ENCODE measurements at places on chromosomes 3 and 15.

- DNase-seq, result peak; percentile 76
These were observed 29.3 kb upstream of the MEF2A start for GRCh38 chr15:99536422-99537040.

GRCh38 chr3:157763644-157764043 is 260.4 kb upstream of the VEPH1 start:
- DNase-seq, result no peak

GRCh38 chr3:12553921-12554391 is 2.9 kb upstream of the MKRN2 start:
- peak; percentile 51 for DNase-seq

DNA sequence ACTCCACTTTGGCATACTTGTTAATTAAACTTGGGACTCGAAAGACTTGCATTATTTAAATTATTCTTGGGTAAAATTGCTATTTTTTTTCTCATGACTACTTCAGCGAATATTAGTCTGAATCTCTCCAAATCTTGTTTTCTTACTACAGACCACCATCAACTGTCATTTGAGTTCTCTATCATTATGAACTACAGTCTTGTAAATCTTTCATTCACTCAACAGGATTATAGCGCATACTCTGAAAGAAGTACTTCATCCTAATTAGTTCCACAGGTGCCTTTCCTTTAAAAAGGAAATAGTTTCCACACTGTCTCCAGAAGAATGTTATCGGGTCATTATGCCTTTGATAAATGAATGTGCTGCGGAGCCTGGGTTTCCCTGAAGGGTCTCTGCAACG is 149.5 kb downstream of the NLGN1 start:
- no peak for DNase-seq

- no peak for DNase-seq
These were observed 47.8 kb downstream of the DHX30 start for GRCh38 chr3:47850564-47851410.

DNA sequence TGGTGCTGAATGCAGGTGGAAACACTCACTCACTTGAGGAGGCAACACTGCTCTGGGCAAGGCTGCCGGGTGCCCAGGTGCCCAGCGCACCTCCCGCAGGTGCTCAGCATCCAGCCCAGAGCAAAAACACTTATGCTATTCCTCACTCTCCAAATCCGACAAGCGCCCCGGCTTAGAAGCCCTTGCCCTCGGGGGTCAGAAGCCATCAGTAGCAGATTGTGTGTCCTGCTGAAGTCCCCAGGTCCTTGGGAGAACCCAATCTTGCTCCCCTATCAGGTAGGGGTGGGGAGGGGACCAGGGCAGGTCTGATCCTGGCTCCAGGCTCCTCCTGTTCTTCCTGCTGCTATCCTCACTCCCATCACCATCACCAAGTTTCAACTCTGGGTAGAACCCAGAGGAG is 46.7 kb downstream of the TLE3 start:
- peak; percentile 10 for DNase-seq

DNA sequence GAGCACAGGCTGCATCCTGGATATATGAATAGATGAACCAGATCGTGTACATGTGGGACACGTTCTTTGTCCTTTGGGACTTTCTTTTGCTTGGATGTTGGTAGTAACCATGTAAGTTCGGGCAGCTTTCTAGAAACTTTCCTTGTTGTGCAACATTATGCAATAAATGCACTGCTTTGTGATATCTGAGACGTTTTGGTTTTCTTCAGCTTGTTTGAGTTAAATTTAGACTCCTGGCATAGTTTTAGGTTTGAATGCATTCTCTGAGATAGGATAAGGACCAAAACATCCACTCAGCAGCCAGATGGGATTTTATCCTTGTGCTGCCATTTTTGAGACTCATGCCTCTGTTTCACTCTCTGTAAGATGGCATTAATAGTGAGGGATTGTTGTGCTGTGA is 158.9 kb downstream of the IGF1R start:
- no peak for DNase-seq

- DNase-seq, result no peak
These were observed 6.0 kb downstream of the PLA2G4F start for GRCh38 chr15:42150219-42150970.

GRCh38 chr3:41464401-41464800 is 265.1 kb downstream of the CTNNB1 start:
- no peak for DNase-seq

DNA sequence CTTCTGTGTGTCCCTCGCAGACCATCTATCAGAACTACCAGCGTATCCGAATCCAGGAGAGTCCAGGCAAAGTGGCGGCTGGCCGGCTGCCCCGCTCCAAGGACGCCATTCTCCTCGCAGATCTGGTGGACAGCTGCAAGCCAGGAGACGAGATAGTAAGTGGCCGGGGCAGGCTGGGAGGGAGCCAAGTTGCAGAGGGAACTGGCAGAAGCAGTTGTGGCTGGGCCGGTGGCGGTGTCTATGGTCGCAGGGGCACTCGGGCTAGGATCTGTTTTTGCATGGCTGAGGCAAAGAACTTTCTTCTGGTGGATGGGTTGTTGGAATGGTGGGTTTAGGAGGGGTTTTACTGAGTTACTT is 10.1 kb downstream of the MCM2 start:
- DNase-seq, result peak; percentile 56

GRCh38 chr3:195388380-195388779 is 54.4 kb downstream of the ACAP2 start:
- no peak for DNase-seq

DNA sequence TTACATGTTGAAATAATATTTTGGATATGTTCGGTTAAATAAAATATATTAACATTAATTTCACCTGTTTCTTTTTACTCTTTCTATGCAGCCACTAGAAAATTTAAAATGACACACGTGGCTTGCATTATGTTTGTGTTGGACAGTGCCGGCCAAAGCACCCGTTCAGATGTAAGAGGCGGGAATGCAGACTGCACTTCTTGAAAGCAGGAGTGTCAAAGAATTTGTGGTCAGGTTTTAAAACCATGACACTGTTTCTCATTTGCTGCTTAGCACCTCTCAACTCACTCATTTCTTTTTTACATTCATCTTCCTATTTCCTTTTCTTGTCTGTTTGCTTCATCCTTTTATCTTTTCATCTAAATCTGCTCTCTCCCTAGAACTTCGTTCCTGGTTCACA is 35.3 kb upstream of the MINAR1 start:
- DNase-seq, result no peak

Measured in femur (tissue), 1 donor.